ENCODE measurements at places on chromosomes 2 and 18. TPM values are rescaled to one million over a fixed set of nuclear protein-coding genes. Genes with fewer than 3 reads are reported as not detected.

GRCh38 chr2:59073286-59073685 is 832.2 kb upstream of the FANCL start:
- DNase-seq = no peak
- no peaks in the 10 kb centered on the region for H3K27me3 ChIP-seq
- no peak overlapping the region for H3K4me3 ChIP-seq
- H3K4me1 ChIP-seq = peaks cover 8% of the 10 kb centered on the region

- H3K27me3 ChIP-seq = no peaks in the 10 kb centered on the region
- H3K4me3 ChIP-seq = no peak overlapping the region
- H3K27ac ChIP-seq = no peak overlapping the region
- no peaks in the 10 kb centered on the region for H3K36me3 ChIP-seq
- H3K4me1 ChIP-seq = no peaks in the 10 kb centered on the region
- no peak for DNase-seq
These were observed 31.4 kb downstream of the FHOD3 start for GRCh38 chr18:36328916-36329315.

DNA sequence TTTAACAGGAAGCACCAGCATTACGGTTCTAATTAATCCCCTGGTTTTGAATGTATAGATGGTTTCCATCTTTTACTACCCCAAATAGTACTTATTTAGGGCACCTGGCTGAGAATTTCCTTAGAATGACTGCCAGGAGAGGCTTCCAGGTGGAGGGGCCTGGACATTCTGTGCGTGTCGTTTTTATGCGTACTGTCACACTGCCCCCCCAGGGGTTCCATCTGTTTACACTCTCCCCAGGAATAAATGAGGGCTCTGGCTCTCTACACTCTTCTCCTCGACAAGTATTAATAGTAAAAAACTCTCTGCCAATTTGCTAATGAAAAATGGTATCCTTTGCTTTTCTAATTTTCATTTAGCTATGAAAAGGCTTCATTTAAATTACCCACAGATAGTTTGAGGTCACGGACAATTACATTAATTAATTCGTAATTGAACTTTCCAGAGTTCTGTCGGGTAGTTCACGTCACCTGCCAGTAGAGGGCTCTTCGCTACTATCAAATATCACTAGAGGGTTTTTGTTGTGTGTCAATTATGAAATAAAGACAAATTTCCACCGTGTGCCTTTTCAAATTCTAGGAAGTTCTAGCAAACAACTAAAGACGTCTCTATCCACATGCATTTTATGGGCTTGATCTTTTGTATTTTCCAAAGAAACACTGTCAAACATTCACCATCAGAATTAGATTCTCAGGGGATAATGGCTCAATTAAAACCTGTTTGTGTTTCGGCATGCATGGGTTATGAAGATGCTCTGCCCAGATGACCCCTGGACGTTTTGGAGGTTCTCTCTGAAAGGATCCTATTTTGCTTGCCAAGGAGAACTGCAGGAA is 88.8 kb upstream of the ASB18 start:
- H3K27ac ChIP-seq = no peak overlapping the region
- no peaks in the 10 kb centered on the region for H3K27me3 ChIP-seq
- H3K4me1 ChIP-seq = no peaks in the 10 kb centered on the region
- H3K36me3 ChIP-seq = no peaks in the 10 kb centered on the region
- DNase-seq = no peak

DNA sequence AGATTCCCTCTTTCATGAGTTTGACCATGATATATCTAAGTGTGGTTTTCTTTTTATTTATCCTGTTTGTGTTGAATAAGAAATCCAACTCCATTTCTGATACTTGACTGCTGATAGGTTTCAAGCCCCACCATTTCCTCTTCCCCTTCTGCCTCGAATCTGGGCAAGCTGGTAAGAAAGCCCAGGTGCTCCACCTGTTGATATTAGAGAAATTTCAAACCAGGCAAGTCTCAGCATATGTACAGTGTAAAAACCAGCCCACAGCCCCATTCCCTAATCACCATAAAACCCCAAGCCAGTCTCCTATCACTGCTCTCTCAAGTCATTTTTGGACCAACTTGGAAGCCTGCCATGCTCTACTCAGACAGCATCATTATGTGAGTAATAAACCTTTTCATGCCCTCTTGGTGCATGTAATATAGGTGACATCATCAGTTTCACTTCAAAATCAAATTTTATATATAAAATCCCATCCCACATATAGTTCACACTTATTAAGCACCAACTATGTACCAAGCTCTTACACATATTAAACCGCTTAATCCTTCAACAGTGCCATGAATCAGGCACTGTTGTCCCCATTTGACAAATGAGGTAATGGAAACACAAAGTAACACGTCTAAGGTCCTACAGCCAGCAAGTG is 46.6 kb downstream of the SMAD2 start:
- DNase-seq = no peak
- H3K4me1 ChIP-seq = no peaks in the 10 kb centered on the region
- no peak overlapping the region for H3K4me3 ChIP-seq
- peaks cover 14% of the 10 kb centered on the region for H3K36me3 ChIP-seq

GRCh38 chr2:146584316-146584715 is 1260.5 kb upstream of the ACVR2A start:
- no peak for DNase-seq
- no peak overlapping the region for H3K27ac ChIP-seq
- no peak overlapping the region for H3K4me3 ChIP-seq
- H3K27me3 ChIP-seq = no peaks in the 10 kb centered on the region

DNA sequence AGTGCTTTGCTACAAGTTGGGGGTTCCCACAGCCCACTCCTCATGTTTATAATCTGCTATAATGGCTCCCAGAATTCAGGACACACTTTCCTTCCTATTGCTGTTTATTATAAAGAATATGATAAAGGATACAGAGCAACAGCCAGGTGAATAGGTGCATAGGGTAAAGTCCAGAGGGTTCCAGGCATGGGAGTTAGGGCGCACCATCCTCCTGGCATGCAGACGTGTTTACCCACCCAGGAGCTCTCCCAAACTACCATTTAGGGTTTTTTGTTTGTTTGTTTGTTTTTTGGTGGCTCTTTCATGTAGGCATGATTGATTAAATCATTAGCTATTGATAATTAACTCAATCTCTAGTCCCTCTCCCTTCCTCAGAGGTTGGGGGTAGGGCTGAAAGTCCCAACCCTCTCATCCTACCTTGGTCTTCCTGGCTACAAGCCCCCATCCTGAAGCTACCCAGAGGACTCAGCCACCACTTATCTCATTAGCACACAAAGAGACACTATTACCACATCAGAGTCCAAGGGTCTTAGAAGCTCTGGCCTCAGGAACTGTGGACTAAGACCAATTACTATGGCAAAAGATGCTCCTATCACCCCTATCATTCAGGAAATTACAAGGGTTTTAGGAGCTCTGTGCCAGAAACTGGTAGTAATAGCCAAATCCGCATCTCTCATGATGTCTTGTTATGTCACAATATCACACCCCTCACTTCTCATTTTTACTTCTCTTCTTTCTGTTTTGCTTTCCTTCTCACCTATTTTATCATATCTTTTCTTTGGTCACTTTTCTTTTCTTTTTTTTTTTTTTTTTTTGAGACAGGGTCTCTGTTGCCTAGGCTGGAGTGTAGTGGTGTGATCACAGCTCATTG is 154.9 kb upstream of the TTC39C start:
- no peaks in the 10 kb centered on the region for H3K27me3 ChIP-seq
- no peaks in the 10 kb centered on the region for H3K36me3 ChIP-seq
- DNase-seq = no peak

DNA sequence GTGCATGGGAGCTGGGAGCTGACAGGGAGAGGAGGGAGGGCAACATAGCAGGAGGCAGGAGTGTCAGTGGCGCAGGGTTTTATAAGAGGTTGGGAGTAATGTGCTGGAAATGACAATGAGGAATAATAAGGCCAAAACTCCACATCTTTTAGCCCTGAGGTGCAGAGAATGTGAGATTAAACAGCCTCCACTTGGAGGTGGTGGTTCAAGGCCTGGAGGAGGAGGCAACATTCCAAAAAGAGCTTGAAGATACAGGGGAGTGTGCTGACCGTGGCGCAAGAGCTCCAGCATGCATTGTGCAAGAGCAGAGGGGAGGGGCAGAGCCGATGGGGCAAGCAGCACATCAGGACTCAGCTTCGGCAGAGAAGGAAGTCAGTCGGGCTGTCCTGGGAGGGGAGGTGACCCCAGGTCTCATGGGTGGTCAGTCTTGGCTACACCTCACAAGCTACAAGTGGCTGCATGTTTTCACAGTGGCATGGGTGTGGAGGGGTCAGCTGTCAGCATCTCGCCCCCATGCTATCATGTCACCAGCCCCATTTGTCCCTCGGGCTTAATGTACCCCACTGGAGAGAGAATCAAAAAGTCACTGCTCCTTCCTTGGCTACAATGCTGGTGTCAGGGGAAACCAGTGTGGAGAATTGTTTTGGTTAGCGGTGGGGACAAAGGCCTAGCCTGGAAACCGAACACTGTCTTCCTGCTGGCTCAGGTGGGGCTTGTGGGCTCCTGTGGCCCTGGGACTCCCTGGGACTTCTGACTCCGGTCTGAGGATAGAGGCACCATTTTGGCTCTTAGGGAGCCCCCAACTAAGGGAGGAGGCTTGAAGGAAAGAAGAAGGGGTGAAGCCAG is 208.0 kb downstream of the ZFP36L2 start:
- H3K4me1 ChIP-seq = no peaks in the 10 kb centered on the region
- H3K4me3 ChIP-seq = no peak overlapping the region
- no peaks in the 10 kb centered on the region for H3K27me3 ChIP-seq
- no peaks in the 10 kb centered on the region for H3K36me3 ChIP-seq
- DNase-seq = peak; percentile 98

GRCh38 chr2:178125862-178126261 is 13.6 kb downstream of the RBM45 start:
- H3K4me1 ChIP-seq = no peaks in the 10 kb centered on the region
- H3K27ac ChIP-seq = no peak overlapping the region
- DNase-seq = no peak
- no peaks in the 10 kb centered on the region for H3K27me3 ChIP-seq
- H3K36me3 ChIP-seq = peaks cover 4% of the 10 kb centered on the region
- H3K4me3 ChIP-seq = no peak overlapping the region

DNA sequence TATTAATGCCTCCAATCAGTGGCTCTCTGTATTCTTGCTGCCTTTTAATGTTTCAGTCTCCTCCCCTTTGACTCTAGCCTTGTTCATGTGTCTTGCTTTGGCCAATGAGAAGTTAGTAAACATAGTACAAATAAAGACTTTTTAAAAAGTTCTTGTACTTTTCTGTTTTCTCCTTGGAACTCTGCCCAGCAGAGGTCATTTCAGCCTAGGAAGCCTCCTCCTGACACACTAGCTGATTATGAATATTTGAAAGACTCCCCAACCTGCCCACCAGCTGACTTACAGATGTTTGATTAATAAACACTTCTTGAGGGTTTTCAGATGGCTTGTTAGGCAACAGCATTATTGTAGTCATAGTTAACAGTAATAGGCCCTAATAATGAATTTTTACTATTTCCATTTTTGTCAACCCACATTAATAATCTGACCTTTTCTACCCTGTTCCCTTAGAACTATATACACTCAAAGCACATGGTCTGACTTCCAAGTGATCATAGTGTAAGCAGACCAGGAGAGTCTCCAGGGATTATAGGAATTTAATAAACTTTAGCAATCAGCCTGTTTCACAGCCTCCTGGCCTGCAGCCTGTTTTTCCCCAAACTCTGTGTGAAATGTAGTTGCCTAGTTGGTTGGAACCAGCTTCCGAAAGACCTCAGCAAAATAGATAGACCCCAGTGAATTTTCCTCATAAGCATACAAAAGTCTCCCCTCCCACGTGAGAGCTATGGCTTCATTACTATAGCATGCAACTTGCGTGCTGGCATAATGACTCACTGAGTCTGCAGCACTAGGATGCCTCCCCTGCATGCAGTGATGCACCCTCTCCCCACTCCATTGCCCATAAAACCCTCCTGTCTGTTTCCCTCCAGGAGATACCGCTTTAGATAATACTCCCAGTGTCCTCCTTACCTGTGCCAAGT is 670.7 kb upstream of the ZNF804A start:
- no peaks in the 10 kb centered on the region for H3K27me3 ChIP-seq
- peak; percentile 70 for DNase-seq
- H3K27ac ChIP-seq = no peak overlapping the region
- H3K4me3 ChIP-seq = no peak overlapping the region
- no peaks in the 10 kb centered on the region for H3K4me1 ChIP-seq

GRCh38 chr2:6919901-6920742 is 2.9 kb downstream of the RNF144A start:
- no peak for DNase-seq
- no peak overlapping the region for H3K4me3 ChIP-seq
- no peaks in the 10 kb centered on the region for H3K27me3 ChIP-seq
- peaks cover 11% of the 10 kb centered on the region for H3K4me1 ChIP-seq
- no peak overlapping the region for H3K27ac ChIP-seq
- H3K36me3 ChIP-seq = no peaks in the 10 kb centered on the region

CEP68 gene
- 1.6 TPM for polyA plus RNA-seq

ACMSD gene
- polyA plus RNA-seq = not detected

FASTKD1 gene
- 40.8 TPM for polyA plus RNA-seq

SERPINB4 gene
- not detected for polyA plus RNA-seq

SCN1A gene
- not detected for polyA plus RNA-seq

RBM43 gene
- 1.8 TPM for polyA plus RNA-seq

EFEMP1 gene
- 5.3 TPM for polyA plus RNA-seq

RAB6C gene
- not detected for polyA plus RNA-seq
